Neuronal stem cell (in vitro differentiated cells): ENCODE measurements at places on chromosomes 11 and 22.
A peak's percentile ranks its signal among the peaks of the same experiment; 100 is the strongest.

DNA sequence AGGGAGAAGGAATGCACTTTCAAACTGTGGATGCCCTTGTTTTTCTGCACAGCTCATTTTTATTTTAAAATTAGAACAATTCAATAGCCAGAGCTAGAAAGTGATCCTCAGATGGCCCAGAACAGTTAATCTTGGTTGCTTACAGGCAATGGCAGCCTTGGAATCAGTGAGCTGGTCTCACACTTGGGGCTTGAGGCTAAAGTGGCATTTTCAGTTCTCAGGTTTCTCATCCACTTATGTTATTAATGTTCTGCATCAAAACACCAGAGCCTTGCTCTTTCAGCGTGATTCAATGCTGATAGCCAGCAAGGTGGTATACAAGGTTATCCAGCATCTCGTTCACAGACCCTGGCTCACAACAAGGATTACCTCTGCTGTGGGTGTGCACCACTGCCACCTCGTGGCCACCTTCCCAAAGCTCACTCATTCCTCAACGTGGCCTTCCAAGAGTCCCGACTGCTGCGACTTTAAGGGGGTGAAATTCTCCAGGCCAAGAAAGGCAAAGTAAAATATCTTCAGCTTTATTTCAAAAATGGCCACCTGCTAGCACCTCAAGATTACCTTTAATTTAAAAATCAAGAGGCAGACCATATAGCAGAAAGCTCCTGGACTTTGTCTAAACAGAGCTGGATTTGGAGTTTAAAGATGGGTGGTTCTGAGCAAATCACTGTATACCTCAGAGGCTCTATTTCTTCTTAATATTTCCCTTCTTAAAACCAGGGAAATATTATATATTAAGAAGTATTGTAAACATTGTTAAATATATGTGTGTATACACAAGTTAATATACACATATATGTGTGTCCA lies 34.2 kb upstream of the FSHB start:
- no peak overlapping the region for H3K4me3 ChIP-seq
- peak; percentile 69 for DNase-seq
- no peak overlapping the region for H3K27ac ChIP-seq
- no peaks in the 10 kb centered on the region for H3K4me1 ChIP-seq

- no peak for DNase-seq
- H3K4me3 ChIP-seq = no peak overlapping the region
- H3K27me3 ChIP-seq = peaks cover 3% of the 10 kb centered on the region
- peaks cover 44% of the 10 kb centered on the region for H3K4me1 ChIP-seq
- no peaks in the 10 kb centered on the region for H3K36me3 ChIP-seq
Observed at GRCh38 chr22:22061085-22062077, 78.8 kb upstream of the TOP3B start.

DNA sequence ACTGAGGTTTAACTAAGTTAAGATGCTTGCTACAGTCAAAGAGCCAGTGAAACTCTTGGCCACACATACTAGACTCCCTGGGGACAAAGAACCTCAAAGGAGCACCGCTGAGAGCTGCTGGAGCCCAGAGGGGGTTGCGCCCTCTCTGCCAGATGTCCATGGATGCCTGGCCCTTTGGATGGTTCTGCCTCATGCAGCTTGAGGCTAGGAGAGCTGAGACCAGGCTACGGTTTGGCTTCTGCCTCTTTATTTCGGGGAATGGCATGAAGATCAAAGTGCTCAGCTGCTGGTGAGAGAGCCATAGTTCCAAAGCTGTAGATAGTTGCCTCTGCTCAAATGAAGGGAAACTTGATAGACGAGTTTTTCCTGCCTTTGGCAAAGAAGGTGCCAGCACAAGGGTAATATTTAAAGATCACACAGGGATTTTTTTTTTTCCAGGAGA lies 43.0 kb downstream of the RASSF10 start:
- no peak overlapping the region for H3K27ac ChIP-seq
- no peaks in the 10 kb centered on the region for H3K4me1 ChIP-seq
- H3K27me3 ChIP-seq = no peaks in the 10 kb centered on the region

- DNase-seq = no peak
- no peak overlapping the region for H3K27ac ChIP-seq
- H3K36me3 ChIP-seq = no peaks in the 10 kb centered on the region
- peaks cover 3% of the 10 kb centered on the region for H3K27me3 ChIP-seq
Observed at GRCh38 chr11:115927823-115928329, 423.7 kb upstream of the CADM1 start.

GRCh38 chr22:21701384-21701971 lies 34.1 kb downstream of the YPEL1 start:
- H3K4me1 ChIP-seq = peaks cover 7% of the 10 kb centered on the region
- no peak overlapping the region for H3K27ac ChIP-seq
- H3K4me3 ChIP-seq = no peak overlapping the region
- no peak for DNase-seq
- H3K27me3 ChIP-seq = no peaks in the 10 kb centered on the region

- no peak overlapping the region for H3K27ac ChIP-seq
- peaks cover 4% of the 10 kb centered on the region for H3K4me1 ChIP-seq
- H3K4me3 ChIP-seq = no peak overlapping the region
- peaks cover 93% of the 10 kb centered on the region for H3K36me3 ChIP-seq
Observed at GRCh38 chr22:23271597-23271908, 91.2 kb downstream of the BCR start.
